ENCODE measurements at places on chromosomes 2 and 18. TPM values are rescaled to one million over a fixed set of nuclear protein-coding genes. Genes with fewer than 3 reads are reported as not detected.

DNA sequence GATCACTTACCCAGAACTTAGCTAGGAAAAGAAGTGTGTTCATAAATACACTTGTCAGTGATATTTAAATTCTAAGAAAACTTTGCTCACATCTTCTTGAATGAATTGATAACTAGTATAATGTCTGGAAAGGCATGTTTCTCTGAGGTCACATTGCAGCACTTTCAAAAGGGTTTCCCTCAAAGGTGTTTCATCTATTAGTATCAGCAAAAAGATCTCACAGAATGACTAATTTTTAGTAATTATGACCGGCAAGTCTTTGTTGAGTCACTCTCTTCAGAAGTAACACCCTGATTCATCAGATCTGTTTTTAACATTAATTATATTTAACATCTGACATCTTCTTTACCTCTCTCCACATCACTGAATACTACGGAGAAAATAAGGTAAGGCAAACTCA lies 222.3 kb downstream of the IKZF2 start:
- DNase-seq = no peak

- DNase-seq = no peak
Observed at GRCh38 chr18:3180325-3180724, 39.4 kb downstream of the MYOM1 start.

- DNase-seq = no peak
Observed at GRCh38 chr2:8418721-8419120, 263.1 kb upstream of the ID2 start.

GRCh38 chr2:85183076-85183475 lies 49.9 kb downstream of the TCF7L1 start:
- DNase-seq = no peak

DNA sequence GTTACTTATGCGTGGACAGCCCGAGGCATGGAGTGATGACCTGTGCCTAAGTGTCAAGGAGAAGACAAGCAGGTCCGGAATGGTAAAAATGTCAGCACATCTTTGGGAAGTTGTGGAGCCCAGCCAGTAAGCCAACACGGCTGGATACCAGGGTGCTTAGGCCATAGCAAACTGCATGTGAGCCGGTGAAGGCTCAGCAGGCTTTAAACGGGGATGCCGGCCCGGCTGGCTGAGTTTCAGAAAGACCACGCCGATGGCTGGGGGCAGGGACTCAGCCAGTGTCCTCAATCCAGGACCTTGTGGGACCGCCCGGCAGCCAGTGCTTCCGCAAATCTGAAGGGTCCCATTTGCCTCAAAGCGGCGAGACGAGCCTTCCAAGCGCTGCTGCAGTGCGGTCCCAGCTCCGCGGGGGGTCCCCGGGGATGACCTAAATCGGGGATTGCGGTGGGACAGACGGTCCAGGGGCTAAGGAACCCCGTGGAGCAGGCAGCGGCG lies 946 bp upstream of the AGAP1 start:
- DNase-seq = no peak

DNA sequence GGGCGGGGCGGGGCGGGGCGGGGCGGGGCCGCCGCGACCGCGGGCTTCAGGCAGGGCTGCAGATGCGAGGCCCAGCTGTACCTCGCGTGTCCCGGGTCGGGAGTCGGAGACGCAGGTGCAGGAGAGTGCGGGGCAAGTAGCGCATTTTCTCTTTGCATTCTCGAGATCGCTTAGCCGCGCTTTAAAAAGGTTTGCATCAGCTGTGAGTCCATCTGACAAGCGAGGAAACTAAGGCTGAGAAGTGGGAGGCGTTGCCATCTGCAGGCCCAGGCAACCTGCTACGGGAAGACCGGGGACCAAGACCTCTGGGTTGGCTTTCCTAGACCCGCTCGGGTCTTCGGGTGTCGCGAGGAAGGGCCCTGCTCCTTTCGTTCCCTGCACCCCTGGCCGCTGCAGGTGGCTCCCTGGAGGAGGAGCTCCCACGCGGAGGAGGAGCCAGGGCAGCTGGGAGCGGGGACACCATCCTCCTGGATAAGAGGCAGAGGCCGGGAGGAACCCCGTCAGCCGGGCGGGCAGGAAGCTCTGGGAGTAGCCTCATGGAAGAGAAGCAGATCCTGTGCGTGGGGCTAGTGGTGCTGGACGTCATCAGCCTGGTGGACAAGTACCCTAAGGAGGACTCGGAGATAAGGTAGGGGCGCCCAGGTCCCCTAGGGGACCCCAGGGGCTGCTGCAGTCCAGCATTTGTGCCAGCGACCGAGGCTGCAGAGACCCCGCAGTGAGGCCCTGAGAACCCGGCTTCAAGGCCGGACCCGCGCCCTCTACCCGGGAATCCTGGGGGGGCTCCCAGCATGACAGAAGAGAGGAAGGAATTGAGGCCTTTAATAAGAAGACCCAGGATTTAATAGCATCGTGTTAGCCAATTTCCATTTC lies at the start of gene KHK:
TSS of gene KHK (plus strand) at position 49 of the 870 bp plus-strand sequence. CDS start at position 537, 488 bp downstream.
- DNase-seq = no peak

- DNase-seq = no peak
Observed at GRCh38 chr2:65169760-65170136, 39.8 kb upstream of the RAB1A start.

DNA sequence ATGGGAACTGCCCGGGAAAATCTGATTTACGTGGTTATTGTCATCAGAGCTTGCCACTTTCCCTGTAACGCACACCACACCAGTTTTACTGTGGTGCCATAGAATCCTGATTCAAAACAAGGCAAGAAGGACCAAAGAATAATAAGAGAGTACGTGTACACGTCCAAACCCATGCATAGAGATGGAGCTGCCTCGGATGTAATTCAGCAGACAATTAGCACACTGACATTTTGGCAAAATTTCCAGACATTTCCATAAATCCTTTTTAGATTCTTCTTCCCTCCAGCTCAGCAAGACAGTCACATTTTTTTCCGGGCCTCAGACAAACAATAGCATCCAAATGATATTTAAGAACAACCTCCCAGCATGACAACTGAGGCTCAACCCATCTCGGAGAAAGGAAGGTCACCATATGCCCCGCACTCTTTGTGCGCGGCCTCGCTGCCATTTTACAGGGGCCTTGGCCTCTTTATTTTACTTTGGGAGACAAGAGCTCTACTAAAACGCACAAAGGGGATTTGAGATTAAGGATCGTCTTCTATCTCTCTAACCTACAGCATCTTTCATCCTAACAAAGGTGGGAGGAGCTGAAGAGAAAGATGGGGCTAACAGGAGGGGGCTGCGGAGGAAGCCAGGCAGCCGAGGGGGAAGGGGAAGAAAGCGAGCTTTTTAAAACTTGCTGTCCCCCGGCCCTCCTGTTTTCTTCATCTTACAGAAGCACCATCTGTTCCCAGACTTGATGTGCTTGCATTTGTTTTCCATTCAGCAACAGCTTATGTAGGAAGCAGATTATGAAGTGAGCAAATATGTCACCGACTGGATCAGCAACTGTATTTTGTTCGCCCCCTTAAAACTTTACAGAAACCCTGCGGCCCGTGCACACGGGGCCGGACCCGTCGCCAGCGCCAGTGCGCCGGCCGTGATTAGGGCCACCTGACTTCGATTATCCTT lies 61.0 kb downstream of the CDCA7 start:
- peak; percentile 38 for DNase-seq

GRCh38 chr2:150625303-150625702 lies 137.8 kb upstream of the RND3 start:
- no peak for DNase-seq

- no peak for DNase-seq
Observed at GRCh38 chr2:42459296-42459695, 34.5 kb downstream of the KCNG3 start.

DNA sequence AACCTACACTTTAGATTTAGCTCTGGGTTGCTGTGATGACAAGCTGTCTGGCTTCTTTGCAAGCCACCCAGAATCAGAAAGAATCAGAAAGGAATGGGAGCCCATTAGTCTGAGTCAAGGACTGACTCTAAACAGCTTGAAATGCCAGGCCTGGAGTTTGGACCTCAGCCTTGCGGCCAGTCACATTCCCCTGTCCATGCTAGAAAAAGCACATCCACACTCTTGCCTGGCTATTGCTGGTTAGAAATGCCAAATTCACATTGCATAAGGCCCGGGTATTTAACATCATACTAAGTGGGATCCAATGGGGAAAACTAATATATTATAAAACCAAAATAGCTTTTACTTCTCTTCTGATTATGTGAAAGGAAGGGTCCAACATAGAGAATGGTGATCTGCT lies 756.8 kb upstream of the KLHL29 start:
- DNase-seq = no peak

- DNase-seq = no peak
Observed at GRCh38 chr2:237196409-237196808, 110.7 kb downstream of the COPS8 start.

The PIK3C3 gene
- polyA plus RNA-seq = 92.5 TPM

The PRKD3 gene
- 67.2 TPM for polyA plus RNA-seq

The CFAP210 gene
- polyA plus RNA-seq = 2.9 TPM

The FBXO41 gene
- polyA plus RNA-seq = 2.1 TPM

The TUBB8B gene
- 0.96 TPM for polyA plus RNA-seq

The ZSWIM2 gene
- not detected for polyA plus RNA-seq
